T-cell (primary cell): ENCODE measurements at places on chromosomes 4 and X.

DNA sequence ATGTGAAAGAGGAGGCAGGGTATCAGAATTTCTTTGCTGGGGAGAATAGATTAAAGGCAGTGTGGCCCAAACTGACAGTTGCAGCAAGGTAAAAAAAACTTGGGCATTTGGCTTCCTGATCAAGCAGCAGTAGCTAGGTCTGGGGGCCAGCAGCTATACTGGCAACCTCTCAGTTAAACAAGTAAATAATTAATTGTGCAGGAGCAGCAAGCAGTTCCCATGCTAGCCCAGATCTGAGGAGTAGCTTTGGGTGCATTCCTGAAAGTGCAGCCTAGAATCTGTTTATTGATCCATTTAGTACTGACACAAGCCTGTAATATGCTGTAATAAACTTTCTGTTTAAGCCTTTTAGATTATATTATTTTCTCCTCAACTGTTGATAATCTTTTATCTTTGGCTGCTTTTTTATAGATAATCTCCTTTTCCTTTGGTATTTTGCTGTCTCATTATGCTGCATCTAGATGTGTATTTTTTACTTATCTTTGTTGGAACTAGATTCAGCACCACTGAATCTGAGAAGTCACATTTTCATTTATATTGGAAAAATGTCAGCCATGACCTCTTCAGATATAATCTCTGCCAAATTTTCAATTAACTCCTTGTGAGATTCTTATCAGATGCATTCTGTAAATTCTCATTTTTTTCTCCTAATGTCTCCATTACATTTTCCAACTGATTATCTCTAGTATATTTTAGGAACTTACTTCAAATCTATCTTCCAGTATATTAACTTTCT is 276.3 kb downstream of the STPG2 start:
- DNase-seq: no peak
- no peak overlapping the region for H3K4me3 ChIP-seq
- no peaks in the 10 kb centered on the region for H3K36me3 ChIP-seq
- H3K27ac ChIP-seq: no peak overlapping the region
- no peaks in the 10 kb centered on the region for H3K27me3 ChIP-seq

DNA sequence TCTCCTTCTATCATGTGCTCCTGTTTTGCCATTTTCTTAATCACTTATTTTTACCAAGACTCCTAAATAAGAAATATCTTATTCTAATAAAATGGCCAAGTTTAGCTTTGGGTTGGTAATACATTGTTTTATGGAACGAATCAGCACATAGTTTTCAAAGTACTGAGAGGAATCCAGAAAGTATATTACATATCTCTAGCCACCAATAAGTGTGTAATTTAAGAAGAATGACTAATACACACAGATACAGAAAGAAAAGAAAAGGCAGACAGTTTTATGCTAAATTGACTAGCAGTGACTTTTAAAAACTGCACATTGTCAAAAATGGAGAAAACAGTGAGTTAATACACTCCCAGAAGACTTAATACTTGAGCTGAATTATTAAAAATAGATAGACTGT is 167.0 kb upstream of the IL15 start:
- H3K36me3 ChIP-seq: no peaks in the 10 kb centered on the region
- no peaks in the 10 kb centered on the region for H3K4me1 ChIP-seq
- H3K4me3 ChIP-seq: no peak overlapping the region
- no peak overlapping the region for H3K27ac ChIP-seq

GRCh38 chrX:141632124-141632523 is 42.6 kb downstream of the SPANXA2 start:
- no peak overlapping the region for H3K27ac ChIP-seq
- H3K36me3 ChIP-seq: no peaks in the 10 kb centered on the region
- no peaks in the 10 kb centered on the region for H3K27me3 ChIP-seq
- no peaks in the 10 kb centered on the region for H3K4me1 ChIP-seq
- no peak for DNase-seq
- no peak overlapping the region for H3K4me3 ChIP-seq

GRCh38 chr4:148958317-148958716 is 516.1 kb upstream of the NR3C2 start:
- H3K4me3 ChIP-seq: no peak overlapping the region
- no peak for DNase-seq
- H3K27me3 ChIP-seq: no peaks in the 10 kb centered on the region
- no peak overlapping the region for H3K27ac ChIP-seq
- no peaks in the 10 kb centered on the region for H3K36me3 ChIP-seq

DNA sequence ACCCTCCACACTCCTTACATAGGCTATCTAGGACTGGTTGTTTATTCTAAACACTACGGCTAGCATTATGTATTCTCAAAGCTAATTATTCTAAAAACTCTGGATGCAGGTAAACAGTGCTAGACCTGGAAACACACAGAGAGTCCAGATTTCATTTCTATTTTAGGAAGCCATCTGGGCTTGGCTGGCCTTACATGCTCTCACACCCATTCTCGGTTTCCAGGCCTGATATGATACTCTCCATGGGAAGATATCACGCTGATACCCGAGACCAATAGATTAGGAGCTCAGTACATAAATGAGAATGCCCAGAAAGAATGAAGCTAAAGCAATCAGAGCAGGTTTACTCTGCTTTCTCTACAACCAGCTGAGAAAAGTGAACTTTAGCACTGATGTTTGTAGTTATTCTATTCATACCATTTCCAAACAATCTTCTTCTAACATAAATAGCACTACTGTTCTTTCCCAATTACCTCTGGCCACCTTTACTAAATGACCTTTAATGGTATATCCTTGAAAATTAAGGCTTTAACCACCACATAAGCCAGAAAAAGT is 973.3 kb downstream of the PCDH18 start:
- H3K27ac ChIP-seq: no peak overlapping the region
- H3K27me3 ChIP-seq: no peaks in the 10 kb centered on the region
- H3K4me3 ChIP-seq: no peak overlapping the region
- H3K36me3 ChIP-seq: no peaks in the 10 kb centered on the region

- H3K27ac ChIP-seq: no peak overlapping the region
- no peak overlapping the region for H3K4me3 ChIP-seq
- peaks cover 3% of the 10 kb centered on the region for H3K36me3 ChIP-seq
Observed at GRCh38 chrX:119238557-119238956, 2.5 kb downstream of the PGRMC1 start.

DNA sequence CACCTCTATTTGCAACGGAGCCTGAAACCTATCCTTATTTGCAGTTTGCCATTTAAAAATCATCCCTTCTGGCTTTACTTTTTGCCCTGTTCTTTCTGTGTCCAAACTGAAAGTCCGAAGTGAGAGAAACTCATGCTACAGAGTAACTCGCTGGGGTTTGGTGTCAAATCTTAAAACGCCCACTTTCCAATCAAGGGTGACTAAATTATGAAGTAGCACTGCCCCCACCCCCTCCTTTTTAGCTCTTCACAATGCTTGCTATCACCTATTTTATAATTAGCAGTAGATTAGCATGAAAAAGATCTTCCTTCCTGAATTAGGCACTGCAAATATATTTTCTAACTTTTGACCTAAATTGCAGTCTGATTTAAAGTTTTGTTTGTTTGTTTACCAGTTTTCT is 52.5 kb downstream of the VGLL1 start:
- H3K36me3 ChIP-seq: no peaks in the 10 kb centered on the region
- no peaks in the 10 kb centered on the region for H3K27me3 ChIP-seq

DNA sequence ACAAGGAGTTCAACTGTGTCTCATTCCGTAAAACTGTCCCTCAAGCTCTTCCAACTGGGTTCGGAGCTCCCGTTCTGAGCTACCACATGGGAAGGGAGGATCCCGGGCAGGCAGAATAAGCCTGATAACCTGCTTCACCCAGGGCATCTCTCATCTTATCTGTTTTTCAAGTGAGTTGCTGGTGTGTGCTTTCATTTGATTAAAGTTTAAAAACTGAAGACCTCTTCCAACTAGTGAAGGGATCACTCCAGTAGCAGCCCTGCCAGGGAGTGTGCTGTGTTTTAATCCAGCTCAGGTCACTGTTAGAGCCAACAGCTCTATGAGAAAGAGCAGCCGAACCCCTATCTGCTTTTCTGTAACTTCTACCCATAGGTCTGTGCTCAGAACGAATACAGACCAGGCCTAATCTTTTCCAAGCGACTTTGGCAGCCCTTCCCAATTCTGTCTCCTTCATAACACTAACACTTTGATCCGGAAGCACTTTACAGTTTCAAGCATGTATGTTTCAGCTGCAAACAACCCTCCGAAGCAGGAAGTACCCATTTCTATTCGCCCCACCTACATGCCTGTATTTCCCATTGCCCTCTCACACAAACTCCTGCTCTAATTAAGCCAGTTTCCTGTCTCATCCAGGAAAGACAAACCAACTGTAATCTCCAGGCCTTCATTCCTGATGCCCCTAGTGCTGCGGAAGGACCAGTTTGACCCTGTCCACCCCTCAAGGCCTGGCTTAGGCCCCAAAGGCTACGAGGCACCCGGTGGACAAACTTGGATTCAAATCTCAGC is 60.9 kb downstream of the IRF2 start:
- DNase-seq: no peak
- peak overlapping the region; percentile 52 for H3K27ac ChIP-seq
- no peaks in the 10 kb centered on the region for H3K27me3 ChIP-seq
- peaks cover 4% of the 10 kb centered on the region for H3K36me3 ChIP-seq

- no peaks in the 10 kb centered on the region for H3K27me3 ChIP-seq
- no peaks in the 10 kb centered on the region for H3K36me3 ChIP-seq
- no peak overlapping the region for H3K27ac ChIP-seq
- H3K4me3 ChIP-seq: no peak overlapping the region
- DNase-seq: no peak
Observed at GRCh38 chrX:2902841-2903240, 26.3 kb downstream of the ARSD start.

DNA sequence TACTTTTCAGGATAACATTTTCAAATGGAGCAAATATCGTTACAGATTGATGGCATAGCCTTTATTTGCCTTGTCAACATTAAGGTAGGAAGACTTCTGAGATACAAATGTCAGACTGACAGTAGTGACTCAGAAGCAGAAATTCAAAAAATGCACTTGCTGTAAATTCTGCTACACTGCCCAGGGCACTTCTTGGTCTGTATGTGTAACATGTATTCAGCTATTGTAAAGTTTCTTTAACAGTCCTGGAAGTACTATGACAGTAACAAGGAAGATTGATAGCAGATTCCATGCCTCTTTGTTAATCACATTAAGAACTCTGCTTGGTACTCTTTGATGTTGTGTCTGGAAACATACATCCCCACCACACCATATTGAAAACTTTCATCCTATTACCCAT is 69.6 kb upstream of the PCDH18 start:
- no peak for DNase-seq
- no peaks in the 10 kb centered on the region for H3K4me1 ChIP-seq
- H3K4me3 ChIP-seq: no peak overlapping the region

DNA sequence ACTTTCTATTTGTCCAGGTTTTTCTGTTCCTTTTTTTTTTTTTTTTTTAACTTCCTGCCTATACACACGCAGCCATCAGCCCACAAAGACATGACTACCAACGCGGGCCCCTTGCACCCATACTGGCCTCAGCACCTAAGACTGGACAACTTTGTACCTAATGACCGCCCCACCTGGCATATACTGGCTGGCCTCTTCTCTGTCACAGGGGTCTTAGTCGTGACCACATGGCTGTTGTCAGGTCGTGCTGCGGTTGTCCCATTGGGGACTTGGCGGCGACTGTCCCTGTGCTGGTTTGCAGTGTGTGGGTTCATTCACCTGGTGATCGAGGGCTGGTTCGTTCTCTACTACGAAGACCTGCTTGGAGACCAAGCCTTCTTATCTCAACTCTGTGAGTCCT is 2.1 kb downstream of the EBP start:
- peaks cover 36% of the 10 kb centered on the region for H3K4me1 ChIP-seq
- no peak for DNase-seq
- no peaks in the 10 kb centered on the region for H3K27me3 ChIP-seq
- H3K36me3 ChIP-seq: peaks cover 31% of the 10 kb centered on the region

DNA sequence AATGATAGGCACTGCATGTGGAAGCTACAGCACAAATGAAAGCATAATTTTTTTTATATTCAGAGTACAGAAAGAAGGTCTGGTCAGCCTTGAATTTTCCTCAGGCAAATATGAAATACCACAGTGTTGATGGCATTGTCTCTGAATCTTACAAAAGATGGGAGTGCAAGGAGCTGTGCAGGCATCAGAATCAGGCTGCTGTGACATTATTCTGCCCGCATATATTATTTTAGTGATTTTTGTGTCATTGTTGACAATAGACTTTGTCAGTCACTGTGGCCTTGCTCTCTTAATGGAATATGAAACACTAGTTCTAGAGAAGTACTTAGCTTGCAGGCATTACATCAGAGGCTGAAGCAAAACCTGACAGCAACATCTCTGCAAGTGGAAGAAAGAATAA is 42.5 kb downstream of the SYTL5 start:
- no peaks in the 10 kb centered on the region for H3K4me1 ChIP-seq
- no peak overlapping the region for H3K27ac ChIP-seq
- H3K27me3 ChIP-seq: no peaks in the 10 kb centered on the region
- H3K36me3 ChIP-seq: no peaks in the 10 kb centered on the region
- no peak overlapping the region for H3K4me3 ChIP-seq

- H3K4me3 ChIP-seq: peak overlapping the region; percentile 70
- H3K4me1 ChIP-seq: peaks cover 23% of the 10 kb centered on the region
- no peaks in the 10 kb centered on the region for H3K27me3 ChIP-seq
- peak overlapping the region; percentile 40 for H3K27ac ChIP-seq
- H3K36me3 ChIP-seq: no peaks in the 10 kb centered on the region
- no peak for DNase-seq
Observed at GRCh38 chr4:15653420-15653819, 1.7 kb downstream of the FBXL5 start.

- no peak overlapping the region for H3K4me3 ChIP-seq
- no peaks in the 10 kb centered on the region for H3K4me1 ChIP-seq
- no peaks in the 10 kb centered on the region for H3K36me3 ChIP-seq
- no peaks in the 10 kb centered on the region for H3K27me3 ChIP-seq
- no peak overlapping the region for H3K27ac ChIP-seq
- no peak for DNase-seq
Observed at GRCh38 chrX:75893281-75893680, 108.2 kb upstream of the MAGEE2 start.

GRCh38 chr4:33923469-33923868 is 2320.8 kb downstream of the ARAP2 start:
- DNase-seq: no peak
- no peak overlapping the region for H3K4me3 ChIP-seq
- H3K36me3 ChIP-seq: no peaks in the 10 kb centered on the region
- no peaks in the 10 kb centered on the region for H3K4me1 ChIP-seq

DNA sequence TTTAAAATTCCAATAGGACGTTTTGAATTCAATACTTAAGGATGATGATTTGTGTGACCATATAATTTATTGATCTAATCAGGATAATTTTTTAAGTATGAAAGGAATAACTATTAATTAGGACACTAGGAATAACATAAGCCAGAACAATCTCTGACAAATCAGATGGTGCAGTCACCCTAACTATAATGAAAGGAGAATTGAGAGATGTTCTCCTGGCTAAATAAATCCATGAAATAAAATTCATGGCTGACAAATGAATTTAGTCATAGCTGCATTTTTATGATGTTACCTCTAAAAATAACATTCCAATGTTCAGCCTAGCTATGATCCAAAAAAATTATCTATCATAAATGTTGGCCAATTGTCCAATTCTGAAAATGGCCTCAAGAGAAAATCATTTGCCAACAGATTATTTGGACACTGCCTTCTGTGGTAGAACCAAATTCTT is 190.6 kb upstream of the NEIL3 start:
- H3K4me3 ChIP-seq: no peak overlapping the region
- no peaks in the 10 kb centered on the region for H3K4me1 ChIP-seq
- H3K27me3 ChIP-seq: no peaks in the 10 kb centered on the region
- no peak overlapping the region for H3K27ac ChIP-seq

- no peak for DNase-seq
- no peaks in the 10 kb centered on the region for H3K27me3 ChIP-seq
- H3K27ac ChIP-seq: no peak overlapping the region
- H3K4me3 ChIP-seq: no peak overlapping the region
- no peaks in the 10 kb centered on the region for H3K36me3 ChIP-seq
- no peaks in the 10 kb centered on the region for H3K4me1 ChIP-seq
Observed at GRCh38 chrX:113400193-113400704, 559.6 kb upstream of the AMOT start.

GRCh38 chr4:25867781-25868294 is 5.0 kb upstream of the SEL1L3 start:
- DNase-seq: no peak
- peaks cover 6% of the 10 kb centered on the region for H3K4me1 ChIP-seq
- H3K36me3 ChIP-seq: no peaks in the 10 kb centered on the region
- H3K27ac ChIP-seq: no peak overlapping the region
